Adipocyte (in vitro differentiated cells): ENCODE measurements at places on chromosomes 5 and 9.
A peak's percentile ranks its signal among the peaks of the same experiment; 100 is the strongest.

GRCh38 chr9:137454597-137455358, 4.4 kb downstream of the NSMF start:
- DNase-seq, result no peak

- no peak for DNase-seq
Measured at GRCh38 chr5:158546748-158547147, 553.0 kb downstream of the EBF1 start.

DNA sequence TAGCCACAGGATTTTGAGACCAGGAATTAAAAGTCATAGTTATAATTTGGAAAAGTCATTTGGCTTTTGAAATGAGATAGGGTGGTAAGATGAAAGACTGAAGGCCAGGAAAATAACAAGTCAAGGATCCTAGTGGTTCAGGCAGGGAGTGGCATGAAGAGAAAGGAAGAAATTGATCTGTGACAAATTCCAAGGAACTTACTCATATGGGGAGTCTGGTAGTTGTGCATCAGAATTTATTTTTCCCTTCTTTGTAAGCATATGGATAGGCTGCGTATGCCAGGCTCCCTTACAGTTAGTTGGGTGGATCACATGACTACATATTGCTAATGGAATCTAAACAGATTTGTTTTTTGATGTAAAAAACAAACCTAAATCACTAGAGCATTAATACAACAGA, 21.0 kb downstream of the ISL1 start:
- no peak for DNase-seq

DNA sequence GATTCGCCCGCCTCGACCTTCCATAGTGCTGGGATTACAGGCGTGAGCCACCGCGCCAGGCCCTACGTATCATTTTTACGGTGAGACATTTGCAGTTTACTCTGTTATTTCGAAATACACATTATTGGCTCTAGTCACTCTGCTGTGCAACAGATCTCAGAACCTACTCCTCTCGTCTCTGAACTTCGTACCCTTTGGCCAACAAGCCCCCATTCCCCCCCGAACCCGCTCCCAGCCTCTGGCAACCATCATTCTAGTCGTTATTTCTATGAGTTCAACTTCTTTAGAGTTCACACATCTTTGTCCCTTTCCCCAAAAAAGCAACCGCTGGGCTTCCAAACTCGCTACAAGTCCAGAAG, 735 bp downstream of the PTGR1 start:
- peak; percentile 79 for DNase-seq

DNA sequence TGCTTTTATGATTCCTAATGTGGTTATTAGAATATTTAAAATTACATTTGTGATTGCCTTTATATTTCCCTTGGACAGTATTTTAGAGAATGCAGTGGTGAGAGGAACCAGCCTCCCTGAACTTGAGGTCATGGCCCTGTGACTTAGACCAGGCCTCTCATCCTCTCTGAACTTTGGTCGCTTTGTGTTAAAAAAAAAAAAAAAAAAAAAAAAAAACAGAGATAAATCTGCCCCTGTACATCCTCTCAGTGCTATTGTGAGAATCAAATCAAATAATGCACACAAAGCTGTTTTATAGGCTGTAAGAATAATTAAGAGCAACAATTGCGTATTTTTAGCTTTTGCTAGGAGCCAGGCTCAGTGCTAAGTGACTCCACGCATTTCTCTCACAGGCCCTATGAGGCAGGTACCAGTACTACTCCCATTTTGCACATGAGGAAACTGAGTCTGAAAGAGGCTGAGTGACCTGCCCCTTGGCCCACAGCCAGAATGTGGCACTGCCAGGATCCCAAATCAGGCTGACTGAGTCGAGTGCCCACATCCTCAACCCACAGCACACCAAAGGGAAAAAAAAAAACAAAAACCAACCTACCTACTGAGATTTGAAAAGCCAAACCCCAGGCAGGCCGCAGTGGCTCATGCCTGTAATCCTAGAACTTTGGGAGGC, 110.3 kb upstream of the LARP1 start:
- no peak for DNase-seq

- DNase-seq, result peak; percentile 27
Measured at GRCh38 chr5:94969174-94969573, 315.7 kb downstream of the MCTP1 start.

DNA sequence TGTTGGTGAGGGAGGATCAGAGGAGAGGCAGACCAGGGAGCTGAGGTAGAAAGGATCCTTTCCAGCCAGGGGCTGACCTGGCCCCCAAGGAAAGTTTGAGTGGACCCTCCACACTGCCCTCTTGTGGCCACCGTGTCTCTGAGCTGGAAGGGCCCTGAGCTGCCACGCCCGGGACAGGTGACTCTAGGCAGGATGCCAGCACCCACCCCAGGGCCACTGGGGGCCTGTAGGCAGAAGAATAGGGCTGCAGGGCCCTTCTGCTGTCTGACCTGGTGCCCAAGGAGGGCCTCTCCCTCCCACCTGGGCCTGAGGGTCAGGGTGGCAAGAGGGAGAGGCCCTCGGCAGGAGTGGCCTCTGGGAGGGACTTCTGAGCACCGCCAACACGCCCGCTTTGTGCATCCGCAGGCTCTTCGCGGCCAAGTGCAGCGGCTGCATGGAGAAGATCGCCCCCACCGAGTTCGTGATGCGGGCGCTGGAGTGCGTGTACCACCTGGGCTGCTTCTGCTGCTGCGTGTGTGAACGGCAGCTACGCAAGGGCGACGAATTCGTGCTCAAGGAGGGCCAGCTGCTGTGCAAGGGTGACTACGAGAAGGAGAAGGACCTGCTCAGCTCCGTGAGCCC, 76.8 kb downstream of the LMX1B start:
- peak; percentile 42 for DNase-seq

DNA sequence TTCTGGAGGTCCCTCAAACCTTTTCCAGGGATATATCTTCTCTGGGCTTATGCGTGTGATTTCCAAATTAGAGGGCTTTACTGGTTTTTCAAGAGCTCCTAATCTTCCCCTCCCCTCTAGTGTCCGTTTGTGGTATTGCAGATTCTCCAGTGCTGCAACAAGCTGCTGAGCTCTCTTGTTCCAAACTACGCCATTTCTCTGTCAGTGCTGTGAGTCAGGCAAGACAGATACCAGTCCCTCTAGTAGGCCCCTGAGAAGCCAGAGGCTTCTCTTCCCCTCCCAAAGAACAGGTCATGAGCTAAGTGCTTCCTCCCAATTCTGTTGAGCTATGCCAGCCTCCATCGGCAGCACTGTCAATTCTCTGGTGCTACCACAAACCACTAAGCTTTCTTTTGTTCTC, 149.5 kb downstream of the FANCC start:
- peak; percentile 95 for DNase-seq

GRCh38 chr5:29795096-29795652, 1398.3 kb upstream of the CDH6 start:
- peak; percentile 6 for DNase-seq

DNA sequence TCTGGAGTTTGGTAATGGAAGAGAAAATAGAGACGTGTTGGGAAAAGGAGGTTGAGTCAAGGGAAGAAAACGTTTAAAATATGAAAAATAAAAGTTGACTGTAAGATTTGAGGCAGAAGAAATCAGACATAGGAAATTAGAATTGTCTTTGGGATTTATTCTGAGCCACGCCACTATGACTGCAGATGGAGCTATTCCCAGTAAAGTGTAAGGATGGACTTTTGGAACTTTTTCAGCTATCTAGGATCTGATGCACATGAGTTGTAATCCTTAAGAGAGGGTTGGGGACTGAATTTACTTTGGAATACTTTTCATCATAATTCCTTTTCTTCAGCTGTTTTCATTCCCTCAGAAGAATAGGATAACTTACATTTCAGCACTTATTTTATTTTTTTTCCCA, 336.7 kb downstream of the FAM170A start:
- peak; percentile 21 for DNase-seq

DNA sequence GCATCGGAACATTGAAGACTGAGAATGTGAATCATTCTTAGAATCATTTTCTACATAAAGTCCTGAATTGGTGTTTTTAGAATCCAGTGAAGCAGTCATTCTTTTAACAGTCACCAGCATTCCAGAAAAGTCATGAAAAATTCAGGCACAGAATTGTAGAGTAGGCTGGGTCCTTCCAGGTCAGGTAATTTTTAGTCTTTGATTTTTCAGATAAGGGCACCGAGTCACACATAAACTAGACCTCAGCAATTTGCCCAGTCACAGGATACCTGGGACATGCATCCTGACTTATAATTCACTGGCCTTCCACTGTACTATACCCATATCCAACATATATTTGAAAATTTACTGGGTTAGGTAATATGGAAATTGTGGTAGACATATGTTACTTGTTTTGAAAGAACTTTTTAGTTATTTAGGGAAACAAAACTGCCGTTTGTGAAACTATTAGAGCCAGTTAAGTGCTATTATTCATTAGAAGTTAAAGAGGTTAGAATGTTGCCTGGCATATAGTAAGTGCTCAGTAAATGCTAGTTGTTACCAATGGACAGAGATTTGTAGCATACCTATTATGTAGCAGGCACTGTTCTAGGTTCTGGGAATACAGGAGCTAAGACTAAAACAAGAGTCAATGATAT, 10.9 kb downstream of the MAN2A1 start:
- DNase-seq, result no peak

- peak; percentile 77 for DNase-seq
Measured at GRCh38 chr5:168291342-168291963, at the start of gene WWC1. Gene WWC1 (plus strand): TSS chr5:168291645. CDS start chr5:168292153, 508 bp downstream.

DNA sequence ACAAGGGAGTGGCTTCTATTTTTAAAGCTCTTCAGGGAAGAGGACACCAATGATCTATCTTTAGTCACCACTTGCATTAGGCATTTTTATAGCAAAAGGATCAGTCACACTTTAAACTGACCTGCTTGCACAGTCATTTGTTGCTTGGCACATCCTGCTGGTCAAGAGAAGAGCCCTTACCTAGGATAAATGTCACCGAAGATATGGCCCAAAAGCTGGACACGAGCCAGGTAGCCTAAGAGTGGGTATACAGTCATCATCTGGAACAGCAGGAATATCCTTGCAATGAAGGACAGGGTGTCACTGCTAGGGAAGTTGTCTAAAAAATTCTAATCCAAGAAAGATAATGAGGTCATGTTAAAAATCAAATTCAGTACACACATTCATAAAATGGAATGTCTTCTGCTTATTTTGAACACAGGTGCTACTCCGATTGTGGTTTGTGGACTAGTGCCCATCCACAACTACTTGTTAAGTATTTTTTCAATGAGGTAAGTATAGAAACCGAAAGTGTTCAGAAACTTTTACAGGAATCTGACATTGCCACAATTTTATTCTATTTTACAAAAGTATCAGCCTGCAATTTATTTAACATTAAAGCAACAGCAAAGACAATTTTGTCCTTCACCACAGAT, 78.4 kb downstream of the SLC38A9 start:
- peak; percentile 33 for DNase-seq

DNA sequence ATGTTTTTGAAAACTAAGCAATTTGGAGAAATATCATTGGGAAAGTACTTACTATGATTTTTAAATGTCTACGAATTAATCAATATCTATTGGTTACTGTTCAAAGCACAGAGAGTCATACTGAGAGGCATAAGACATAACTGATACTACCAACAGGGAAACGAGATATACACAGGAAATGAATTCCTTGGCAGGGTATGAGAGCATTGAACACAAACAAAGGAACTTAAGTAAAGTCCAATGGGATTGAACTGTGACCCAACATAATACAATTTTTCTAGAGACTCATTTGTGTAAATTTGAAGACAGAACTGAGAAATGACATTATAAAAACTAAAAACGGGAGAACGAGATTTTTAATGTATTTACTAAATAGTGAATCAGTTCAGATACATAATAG, 1.3 kb upstream of the ITGA1 start:
- no peak for DNase-seq

DNA sequence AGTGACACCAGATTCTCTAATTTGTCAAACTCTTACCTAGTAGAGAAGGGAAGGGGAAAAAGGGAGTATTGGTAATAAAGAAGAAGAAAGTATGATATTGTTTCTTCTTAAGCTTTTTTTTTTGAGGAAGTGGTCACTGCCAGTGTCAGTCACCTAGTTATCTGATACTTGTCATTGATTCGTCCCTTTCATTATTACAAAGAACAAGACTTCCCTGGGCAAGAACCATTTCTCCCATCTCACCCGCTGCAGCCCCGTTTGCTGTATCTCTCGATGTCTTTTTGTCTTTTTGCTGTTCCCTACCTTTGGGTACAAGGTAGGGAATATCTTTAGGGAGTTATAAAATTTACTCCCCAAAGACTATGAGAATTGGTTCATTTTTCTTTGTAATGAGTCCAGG, 249.0 kb downstream of the ARHGAP26 start:
- no peak for DNase-seq

- no peak for DNase-seq
Measured at GRCh38 chr5:38347896-38348295, 89.5 kb downstream of the EGFLAM start.

- DNase-seq, result no peak
Measured at GRCh38 chr5:57311251-57311650, 137.4 kb downstream of the GPBP1 start.

- no peak for DNase-seq
Measured at GRCh38 chr5:176632745-176633144, 2.3 kb downstream of the EIF4E1B start.

GRCh38 chr5:5304361-5305020, 118.0 kb upstream of the ICE1 start:
- no peak for DNase-seq

GRCh38 chr9:131302244-131303075, 12.9 kb downstream of the PLPP7 start:
- DNase-seq, result no peak

DNA sequence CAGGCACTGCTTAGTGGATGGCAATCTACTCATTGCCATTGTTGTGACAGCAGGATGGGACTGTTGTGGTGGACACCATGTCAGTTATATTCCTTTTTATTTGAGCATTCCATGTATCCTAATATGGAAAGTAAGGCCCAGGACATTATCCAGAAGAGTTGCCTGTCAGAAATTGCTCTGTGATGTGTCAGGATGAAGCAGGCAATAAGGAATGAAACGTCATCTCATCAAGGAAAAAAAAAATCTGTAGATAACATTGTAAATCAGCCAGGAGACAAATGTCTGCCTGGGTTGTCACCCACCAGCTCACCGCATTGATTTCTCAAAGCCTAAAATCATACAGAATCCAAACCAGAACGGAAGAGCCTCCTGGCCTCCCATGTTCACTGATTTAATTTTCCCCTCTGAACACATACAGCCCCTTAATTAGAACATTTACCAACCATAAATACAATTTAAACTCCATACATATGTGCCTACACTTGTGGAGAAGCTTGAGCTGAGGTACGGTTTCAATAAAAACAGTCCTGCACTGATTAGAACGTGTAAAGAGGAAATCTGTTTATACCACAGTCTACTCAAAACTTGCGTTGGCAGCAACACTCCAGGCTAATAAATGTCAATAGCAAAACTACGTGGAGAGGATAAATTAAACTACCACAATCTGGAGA, 73.9 kb downstream of the FOXD1 start:
- peak; percentile 61 for DNase-seq

GRCh38 chr9:82423700-82424099, 435.1 kb downstream of the SPATA31D1 start:
- DNase-seq, result no peak

DNA sequence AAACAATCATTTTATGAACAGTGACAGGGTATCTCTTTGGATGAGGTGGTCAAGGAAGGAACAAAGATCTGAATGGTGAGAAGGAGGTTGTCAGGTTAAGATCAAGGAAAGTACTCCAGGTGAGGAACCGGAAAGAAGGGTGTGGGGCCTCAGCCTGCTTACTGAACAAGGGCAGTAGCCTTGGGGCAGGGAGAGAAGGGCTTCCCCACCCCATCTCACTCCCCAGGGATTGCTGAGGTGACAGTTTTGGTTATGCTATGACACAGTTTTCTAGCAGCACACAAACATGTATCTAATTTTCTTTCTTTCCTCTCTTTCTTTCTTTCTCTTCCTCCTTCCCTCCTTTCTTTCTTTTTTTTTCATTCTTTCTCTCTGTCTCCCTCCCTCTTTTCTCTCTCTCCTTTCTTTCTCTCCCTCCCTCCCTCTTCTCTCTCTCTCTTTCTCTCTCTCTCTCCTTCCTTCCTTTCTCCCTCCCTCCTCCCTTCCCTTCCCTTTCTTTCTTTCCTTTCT, 4.1 kb upstream of the HDHD3 start:
- DNase-seq, result no peak
